Non-pigmented ciliary epithelial cell (primary cell): ENCODE measurements at places on chromosomes 5 and 9.

DNA sequence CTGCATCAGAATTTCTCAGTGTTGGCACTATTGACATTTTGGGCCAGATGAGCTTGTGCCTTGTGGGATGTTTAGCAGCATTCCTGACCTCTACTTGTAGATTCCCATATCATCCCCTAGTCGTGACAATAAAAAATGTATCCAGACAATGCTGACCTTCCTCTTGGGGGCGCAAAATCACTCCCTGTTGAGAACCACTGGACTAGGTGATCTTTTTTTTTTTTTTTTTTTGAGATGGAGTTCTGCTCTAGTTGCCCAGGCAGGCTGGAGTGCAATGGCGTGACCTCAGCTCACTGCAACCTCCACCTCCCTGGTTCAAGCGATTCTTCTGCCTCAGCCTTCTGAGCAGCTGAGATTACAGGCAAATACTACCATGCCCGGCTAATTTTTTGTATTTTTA, 22.6 kb downstream of the STXBP1 start:
- DNase-seq: no peak

DNA sequence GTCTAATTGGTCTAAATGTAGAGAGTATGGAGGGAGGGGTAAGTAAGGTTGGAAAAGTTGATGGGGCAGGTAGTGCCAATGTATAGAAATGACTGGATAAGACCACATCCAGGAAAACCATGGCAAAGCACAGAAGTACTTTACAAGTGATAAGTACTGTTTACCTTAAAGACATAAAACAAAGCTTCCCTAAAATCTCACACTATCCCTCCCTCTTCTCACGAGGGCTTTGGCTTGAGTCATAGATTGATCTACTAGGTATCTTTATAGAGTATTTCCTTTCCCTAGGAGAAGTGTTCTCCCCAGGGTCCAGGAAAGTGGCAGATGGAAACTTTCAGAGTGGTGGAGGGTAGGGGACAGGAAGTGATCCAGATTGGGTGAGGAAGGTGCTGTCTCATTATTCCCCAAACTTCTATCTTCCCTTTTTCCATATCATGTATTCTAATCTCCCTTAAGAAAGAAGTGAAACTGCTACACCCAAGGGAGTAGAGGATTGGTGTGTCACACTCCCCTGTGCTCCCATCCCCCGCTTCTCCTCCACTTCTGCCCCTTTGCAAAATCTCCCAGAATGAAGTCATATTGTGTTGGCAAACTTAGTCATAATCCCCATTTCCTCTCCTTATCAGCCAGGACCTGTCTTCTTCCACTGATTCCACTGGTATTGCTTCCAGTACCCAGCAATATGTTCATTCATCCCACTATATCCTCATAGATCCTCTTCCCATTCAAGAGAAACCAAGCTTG, 14.6 kb downstream of the IL33 start:
- DNase-seq: no peak

DNA sequence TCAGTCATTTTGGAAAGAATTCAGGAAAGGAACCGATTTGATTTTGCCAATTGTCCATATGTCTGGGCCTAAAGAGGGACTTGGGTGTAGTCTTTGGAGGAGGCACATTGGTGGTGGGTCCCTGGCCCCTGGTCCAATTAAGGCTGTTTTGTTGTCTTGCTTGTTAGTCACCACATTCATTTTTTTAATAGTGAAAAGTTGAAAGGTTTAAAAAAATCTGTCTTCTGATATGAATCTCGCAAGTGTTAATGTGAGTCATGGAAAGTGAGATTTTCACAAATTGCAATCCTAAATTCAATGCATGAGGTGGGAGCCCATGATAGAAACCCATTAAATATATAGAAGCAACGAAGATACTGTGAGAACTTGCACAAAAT, 165.9 kb upstream of the OTULINL start:
- no peak for DNase-seq

DNA sequence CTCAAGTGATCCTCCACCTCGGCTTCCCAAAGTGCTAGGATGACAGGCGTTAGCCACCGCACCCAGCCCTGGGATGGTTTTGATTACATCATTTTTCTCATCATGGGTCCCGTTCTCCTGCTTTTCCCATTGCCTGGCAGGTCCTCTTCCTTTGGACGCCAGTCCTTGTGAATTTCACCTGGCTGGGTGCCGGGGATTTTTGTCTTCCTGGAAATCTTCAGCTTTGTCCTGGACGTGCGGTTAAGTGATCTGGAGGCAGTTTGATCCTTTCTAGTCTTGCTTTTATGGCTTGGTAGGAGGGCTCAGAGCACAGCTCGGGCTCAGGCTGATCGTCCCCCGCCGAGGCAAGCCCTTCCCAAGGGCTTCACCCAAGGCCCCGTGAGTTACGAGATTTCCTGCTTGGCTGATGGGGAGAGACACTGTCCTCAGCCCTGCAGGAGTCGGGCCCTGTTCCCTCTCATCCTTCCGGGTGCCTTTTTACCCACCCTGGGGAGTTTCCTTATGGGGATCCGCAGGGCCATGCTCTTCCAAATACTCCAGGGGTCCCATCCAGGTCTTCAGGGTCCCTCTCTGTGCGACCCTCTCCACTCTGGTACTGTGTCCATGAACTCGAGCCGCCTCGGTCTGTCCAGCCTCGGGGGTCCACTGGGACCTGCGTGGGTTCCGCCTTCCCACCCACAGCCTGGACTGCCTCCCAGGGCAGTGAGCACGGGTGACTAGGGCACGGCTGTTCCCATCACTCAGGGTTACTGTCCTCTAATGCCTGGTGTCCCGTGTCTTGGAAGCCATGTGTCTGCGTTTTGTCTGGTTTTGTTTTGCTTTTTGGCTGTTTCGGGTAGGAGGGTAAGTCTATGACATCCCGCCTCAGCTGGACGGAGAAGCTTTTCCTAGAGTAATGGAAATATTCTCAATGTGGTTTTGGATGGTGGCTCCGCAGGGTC, 22.3 kb upstream of the EGFL7 start:
- no peak for DNase-seq

DNA sequence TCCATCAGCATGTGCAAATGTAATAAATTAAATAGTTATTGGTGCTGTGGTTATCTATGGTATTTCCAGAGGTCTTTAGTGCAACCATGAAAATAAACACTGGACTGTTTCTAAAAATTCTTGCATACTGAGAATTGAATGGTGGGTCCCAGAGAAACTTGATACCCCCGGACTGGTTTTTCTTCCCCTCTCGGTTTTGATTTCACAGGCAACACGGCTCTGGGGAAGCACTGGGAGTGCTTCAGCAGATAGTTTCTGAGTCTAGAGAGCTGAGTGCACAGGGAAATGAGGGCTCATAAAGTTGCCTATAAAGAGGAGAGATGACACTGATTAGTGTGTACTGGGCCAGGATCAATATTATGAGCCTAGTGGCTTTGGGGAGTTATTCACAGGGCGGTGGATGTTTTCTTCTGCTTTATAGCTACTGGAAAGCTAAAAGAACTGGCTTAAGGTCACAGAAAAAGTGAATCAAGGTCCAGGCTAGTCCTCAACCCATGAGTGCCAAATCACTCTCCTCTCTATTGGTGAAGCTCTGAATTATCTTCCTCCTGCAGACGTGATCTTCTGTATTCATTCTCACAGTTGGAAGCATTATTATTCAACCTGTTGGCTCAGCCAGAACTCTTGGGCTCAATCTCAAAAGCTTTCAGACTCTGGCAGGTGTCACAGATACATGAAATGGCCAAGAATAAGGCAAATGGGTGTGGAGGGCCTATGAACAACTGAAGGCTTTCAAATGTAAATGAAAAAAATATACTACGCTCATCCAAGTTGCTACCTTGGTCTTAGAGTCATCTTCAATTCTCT, 170.2 kb upstream of the HMHB1 start:
- DNase-seq: no peak

DNA sequence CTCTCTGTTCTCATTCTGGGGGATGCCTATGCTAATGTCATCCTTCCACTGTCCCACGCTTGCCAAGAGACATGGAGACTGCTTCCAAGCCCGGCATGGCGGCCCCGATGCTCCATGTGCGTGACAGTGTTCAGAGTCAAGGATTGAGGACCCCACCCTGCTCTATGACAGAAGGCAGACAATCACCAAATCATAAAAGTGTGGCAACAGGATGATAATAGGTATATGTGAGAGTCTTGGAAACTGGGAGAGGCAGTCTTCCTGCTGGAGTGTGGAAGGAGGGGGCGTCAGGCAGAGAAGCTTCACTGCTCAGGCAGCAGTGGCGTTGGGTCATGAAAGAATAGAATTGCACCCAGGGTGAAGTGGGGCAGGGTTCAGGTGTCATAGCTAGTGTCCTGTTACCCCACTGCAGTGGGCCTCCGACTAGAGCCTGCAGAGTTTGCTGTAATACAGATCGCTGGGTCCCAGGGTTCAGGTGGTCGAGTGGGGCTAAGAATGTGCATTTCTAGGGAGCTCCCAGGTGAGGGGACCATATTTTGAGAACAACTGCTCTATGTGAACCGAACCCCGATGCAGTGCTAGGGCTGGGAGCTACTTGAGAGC, 12.5 kb upstream of the GADD45G start:
- DNase-seq: no peak
